ENCODE measurements at places on chromosomes 7 and 10.

DNA sequence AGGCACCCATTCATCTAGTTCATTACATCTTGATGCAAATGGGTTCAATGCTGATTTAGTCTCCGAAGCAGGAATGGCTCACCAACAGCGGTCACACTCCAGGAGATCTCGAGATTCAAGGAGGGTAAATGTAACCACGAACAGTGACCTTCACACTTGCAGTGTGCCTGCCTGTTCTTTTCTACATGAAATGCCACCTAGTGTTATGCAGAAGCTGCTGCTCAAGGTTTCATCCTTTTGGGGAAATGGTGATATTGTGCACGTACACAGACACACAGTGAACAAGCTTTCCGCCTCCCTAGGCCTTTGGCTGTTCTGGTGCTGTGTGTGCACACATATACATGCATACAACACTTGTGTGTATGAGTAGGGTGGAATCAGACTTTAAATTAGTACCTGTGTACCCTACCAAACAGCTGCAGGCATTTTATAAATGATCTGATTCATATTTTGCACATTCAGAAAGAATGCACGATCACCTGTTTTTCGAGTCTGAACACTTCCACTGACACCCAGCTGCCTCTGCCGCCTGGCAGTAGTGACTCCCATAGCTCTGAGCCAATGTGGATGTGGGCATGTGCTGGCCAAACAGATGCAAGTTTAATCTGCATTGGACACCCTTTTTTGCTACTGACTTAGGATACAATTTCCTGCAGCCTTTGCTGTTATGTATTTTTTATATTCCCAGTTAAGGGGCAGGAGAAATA is 100.5 kb downstream of the TACC2 start:
- DNase-seq = no peak

- DNase-seq = no peak
These were observed 47.5 kb downstream of the ZNF680 start for GRCh38 chr7:64515330-64515729.

- no peak for DNase-seq
These were observed 57.5 kb downstream of the CAMK1D start for GRCh38 chr10:12406764-12407400.

DNA sequence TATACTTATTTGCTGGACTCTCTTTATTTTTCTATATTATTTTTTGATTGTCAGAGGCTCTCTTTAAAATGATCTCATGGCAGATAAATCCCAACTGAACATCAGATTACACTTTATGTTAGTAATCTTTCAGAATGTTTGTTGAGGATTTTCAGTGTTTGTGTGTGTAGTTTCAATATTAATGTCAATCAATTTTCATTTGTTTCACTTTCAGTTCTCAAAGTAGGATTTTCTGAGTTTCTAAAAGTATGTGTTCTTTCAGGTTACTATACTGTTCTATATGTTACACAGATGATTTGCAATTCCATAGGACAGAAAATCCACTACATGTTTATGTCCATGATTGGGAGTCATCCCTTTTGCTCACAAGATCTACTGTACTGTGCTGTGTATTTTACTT is 311.9 kb upstream of the POT1 start:
- DNase-seq = no peak

DNA sequence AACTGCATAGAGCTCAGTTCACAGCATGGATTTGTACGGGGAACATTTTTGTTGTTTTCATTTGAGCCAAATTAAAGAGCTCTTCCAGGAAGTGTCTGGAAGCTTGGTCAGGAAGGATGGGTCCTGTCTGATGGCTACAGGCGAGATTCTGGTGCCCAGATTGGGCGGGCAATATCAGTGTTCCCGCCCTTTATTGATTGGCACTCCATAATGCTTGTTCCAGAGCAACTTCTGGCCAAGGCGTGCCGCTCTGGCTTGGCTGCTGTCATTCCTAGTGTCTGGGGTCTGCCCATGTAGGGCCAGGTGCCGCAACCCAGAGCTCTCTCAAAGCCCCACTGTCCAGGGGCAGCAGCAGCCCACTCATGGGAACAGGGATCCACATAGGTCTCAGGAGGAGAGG is 45.9 kb downstream of the RAMP3 start:
- DNase-seq = no peak

DNA sequence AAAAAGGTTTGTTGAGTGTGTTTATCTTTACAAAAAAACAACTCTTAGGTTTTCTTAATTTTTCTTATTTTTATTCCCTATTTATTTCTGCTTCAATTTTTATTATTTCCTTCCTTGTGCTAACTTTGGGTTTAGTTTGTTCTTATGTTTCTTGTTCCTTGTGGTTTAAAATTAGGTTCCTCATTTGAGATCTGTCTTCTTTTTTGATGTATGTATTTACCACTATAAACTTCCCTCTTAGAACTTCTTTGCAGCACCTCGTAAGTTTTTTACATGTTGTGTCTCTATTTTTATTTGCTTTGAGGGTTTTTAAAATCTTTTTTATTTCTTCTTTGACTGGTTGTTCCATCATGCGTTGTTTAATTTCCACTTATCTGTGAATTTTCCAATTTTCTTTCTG is 1217.1 kb upstream of the CELF2 start:
- no peak for DNase-seq

DNA sequence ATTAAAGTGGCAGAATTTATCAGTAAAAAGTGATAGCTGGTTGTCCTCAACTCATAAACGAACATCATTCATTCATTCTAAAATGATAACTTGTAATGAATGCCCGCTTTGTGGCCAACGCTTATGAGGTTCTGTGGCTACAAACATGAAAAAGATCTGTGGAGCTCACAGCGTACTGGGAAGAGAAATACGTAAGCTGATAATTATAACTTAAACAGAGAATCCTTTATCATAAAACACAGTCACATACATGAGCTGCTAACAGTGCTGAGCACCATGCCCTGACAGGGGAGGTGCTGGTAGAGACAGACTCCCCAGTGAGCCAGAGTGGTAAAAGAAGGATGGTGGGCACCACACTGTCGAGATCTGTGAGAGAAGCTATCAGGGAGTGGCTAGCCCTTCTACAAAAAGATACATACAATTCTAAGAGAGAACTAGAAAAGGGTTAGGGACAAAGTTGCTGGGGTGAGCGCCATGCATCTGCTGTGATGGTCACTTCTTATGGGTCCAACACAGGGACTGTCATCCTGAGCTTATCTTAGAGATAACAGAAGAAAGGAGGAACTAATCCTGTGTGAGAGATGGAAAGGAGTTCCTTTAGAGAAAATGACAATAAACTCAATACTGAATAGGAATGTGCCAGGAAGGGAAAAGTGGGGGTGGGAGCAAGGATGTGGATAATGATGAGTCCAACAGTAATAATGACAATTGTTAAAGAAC is 106.7 kb downstream of the USP6NL start:
- no peak for DNase-seq

All from pons (tissue), 1 donor.